ENCODE measurements at places on chromosomes 3 and 15.

DNA sequence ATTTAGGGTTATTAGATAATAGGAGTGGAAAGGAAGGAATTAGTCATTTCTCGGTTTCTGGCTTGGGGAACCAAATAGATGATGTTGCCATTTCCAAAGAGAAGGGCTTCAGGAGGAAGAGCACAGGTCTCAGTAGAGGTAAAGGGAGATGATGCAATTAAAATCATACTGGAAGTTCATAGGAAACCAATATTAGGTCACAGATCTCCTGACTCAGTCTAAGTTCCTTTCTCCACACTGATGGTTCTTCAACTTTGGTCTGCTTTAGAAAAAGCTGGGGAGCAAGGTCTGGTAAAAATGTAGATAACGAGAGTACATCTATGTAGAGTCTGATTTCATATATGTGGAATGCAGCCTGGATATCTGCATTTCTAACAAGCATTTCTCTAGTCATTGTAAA is 130.9 kb downstream of the POLQ start:
- DNase-seq = no peak

DNA sequence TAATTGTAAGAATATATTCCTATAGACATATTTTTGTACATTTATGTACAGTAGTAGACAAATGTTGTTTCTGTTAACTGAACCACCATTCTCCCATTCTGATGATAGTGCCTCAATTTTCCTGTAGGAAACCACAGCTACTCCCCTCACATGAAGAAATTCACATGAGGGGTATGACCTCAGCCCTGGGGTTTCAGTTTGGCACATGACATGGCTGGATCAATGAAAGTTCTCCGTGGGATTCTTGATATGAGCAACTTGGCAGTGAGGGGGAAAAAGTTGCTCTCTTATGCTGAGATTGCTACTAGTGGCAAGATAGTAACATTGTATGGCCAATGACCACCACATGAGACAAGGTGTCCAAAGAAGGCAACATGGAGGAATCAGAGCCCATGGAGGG is 1090.3 kb upstream of the CFAP20DC start:
- no peak for DNase-seq

DNA sequence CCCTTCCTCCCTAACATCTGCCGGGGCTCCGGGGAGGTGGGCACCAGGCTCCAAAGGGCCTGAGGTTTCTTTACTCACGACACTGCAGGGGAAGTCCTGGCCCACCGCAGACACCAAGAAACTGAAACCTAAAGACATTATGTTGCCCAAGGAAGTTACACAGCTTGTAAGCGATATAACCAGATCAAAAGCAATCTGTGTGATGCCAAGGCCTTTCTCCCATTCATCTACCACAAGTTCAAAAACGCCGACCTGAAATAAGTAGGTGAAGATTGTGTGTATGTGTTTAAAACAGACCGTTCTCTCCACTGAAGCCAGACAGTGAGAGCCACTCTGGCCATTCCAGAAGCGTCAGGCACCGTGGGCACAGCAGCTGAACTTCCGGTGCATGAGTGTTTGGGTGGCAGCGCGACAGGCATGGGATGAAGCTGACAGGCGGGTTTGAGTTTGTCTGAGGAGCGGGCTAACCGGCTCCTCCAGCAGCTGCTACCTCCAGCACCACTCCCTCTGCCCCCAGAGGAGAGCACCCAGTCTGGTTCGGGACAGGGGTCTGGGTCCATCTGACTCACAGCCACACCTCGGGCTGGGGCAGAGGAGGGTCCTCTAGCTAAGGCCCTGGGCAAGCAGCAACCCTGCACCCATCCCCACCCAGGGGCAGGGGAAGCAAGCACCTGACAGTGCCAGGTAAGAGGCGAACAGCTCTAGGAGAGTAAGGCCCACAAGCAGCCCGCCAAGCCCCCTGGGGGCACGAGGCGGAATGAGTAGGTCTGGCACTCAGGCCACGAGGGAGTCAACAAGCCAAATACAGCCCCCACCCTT is 1.3 kb downstream of the TNK2 start:
- peak; percentile 74 for DNase-seq

DNA sequence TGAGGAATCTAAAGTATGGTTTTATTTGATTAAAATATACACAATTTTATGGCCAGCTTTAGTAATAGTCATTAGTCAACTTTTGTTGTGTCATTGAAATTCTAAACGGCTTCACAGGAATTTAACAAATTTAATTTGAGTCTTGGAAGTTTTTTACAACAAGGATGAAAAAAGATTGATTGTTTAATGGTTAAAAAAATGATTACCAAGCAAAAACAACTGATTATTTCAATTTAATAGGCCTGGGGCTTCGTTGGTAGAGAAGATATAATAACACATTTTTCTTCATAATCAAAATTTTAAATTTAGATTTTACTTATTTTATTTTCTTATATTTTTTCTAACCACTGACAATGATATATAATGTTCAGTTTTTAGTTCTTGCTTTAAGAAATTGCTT is 4.4 kb downstream of the MME start:
- DNase-seq = no peak

DNA sequence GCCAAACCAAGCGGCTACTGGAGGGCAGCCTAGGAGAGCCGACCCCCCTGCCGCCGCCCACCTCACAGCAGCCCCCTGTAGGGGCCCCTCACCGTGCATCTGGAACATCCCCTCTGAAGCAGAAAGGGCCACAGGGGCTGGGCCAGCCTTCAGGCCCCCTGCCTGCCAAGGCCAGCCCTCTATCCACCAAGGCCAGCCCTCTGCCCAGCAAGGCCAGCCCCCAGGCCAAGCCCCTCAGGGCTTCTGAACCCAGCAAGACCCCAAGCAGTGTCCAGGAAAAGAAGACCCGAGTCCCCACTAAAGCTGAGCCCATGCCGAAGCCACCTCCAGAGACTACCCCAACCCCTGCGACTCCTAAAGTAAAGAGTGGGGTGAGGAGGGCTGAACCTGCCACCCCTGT is 23.5 kb upstream of the APEH start:
- no peak for DNase-seq

All from aorta (tissue), 5 donors.